Activated naive CD8-positive, alpha-beta T cell treated with anti-CD3 and anti-CD28 coated beads, Interleukin-2, amount 10 ng/mL, durations not matched to agents 7 days and 5 days (primary cell): ENCODE measurements at places on chromosomes 3 and 15. TPM values are rescaled to one million over a fixed set of nuclear protein-coding genes. Genes with fewer than 3 reads are reported as not detected.

GRCh38 chr3:135784557-135784956, 181.0 kb upstream of the PPP2R3A start:
- H3K27me3 ChIP-seq: peaks cover 2% of the 10 kb centered on the region
- DNase-seq: no peak
- H3K36me3 ChIP-seq: no peaks in the 10 kb centered on the region
- no peak overlapping the region for H3K4me3 ChIP-seq
- no peaks in the 10 kb centered on the region for H3K4me1 ChIP-seq
- H3K27ac ChIP-seq: no peak overlapping the region

DNA sequence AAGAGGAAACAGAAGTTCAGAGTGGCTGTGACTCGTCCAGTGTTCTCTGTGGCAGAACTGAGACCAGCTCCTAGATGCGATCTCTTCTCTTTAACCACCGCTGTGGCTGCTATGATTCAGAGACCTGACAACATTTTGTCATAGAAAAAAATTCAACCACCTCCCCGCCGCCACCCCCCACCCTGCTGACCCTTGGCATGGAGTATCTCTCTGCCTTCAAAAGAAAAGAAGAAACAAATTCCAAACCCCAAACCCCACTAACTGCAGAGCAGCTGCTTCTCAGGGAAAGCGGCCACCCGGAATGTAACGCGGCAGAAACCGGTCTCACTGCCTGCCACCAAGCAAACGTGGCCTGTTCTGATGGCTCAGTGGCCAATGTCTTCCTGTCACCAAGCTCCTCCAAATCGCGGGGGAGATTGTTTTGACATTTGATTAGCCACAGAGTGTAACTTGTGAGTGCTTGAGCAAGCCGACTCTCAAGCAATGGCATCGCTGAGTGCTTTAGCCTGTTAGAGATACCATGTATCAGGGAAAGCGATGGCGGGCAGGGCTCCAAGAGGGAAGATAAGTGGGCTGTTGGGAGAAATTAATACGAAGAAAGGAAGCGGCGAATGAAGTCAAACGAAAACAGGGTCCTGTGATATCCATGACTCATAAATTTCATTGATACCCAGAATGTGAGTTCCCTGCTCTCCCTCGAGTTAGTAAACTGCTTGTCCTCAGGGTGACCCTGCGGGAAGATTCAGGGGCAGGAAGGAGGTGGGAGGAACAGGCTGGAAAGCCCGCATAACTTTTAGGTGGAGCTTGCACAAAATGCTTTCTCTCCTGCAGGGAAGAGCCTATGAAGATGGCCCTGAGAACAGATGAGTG, 44.8 kb upstream of the TLE3 start:
- DNase-seq: no peak
- peaks cover 2% of the 10 kb centered on the region for H3K36me3 ChIP-seq
- H3K27me3 ChIP-seq: peaks cover 31% of the 10 kb centered on the region

DNA sequence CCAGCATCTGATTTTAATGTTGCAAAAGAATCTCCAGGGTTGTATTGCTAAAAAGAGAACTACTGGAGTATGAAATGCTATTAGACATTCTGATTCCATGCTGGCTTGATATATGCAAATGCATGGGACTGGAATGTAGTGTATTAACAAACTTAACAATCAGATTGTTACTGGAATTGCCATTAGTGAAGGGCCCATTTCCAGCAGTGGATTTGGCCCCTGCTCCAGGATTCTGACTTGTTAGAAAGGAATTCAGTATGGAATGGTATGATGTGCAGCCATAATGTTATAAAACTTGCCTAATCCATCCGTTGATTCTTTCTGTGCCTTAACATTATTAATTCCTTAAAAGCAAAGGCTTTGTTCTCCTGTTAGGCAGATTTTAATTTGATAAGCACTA, 7.9 kb downstream of the ARRDC4 start:
- H3K4me1 ChIP-seq: peaks cover 1% of the 10 kb centered on the region
- no peak overlapping the region for H3K27ac ChIP-seq
- peaks cover 2% of the 10 kb centered on the region for H3K36me3 ChIP-seq
- H3K4me3 ChIP-seq: no peak overlapping the region

DNA sequence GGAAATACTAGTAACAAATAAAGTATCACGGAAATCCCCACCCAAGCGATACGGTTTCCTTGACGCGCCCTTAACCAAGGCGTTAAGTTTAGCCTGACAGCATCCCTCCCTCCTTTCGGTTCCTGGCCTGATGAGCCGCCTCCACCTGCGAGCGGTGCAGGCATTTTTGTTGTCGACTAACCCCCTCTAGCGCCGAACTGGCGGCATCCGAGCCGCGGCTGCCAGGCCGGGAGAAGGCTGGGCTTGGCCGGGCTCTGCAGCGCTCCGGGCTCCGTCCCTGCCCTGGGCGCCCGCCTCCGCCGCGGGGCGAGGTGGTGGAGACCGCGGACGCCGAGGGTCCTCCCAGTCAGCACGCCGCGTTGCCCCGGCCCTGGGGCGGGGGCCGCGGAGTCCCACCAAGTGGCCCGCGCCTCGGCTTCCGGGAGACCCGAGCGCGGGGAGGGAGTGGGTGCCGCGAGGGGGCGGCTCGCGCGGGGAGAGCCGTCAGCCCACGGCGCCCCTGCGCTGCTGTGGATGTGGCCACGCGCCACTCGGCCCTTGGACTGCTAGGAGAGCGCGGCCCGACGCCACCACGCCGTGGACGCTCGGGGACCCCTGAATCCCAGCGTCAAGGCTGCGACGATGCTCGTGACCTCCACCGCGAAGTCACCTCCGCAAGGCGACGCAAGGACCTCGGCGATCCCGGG, 1.1 kb upstream of the EPHA6 start:
- H3K27ac ChIP-seq: no peak overlapping the region
- DNase-seq: peak; percentile 71
- no peaks in the 10 kb centered on the region for H3K36me3 ChIP-seq
- peaks cover 26% of the 10 kb centered on the region for H3K27me3 ChIP-seq
- H3K4me3 ChIP-seq: peak overlapping the region; percentile 61
- H3K4me1 ChIP-seq: peaks cover 4% of the 10 kb centered on the region

GRCh38 chr3:57673156-57673555, 19.7 kb downstream of the DENND6A start:
- H3K27ac ChIP-seq: no peak overlapping the region
- no peaks in the 10 kb centered on the region for H3K27me3 ChIP-seq
- no peak overlapping the region for H3K4me3 ChIP-seq
- H3K36me3 ChIP-seq: peaks cover 34% of the 10 kb centered on the region

DNA sequence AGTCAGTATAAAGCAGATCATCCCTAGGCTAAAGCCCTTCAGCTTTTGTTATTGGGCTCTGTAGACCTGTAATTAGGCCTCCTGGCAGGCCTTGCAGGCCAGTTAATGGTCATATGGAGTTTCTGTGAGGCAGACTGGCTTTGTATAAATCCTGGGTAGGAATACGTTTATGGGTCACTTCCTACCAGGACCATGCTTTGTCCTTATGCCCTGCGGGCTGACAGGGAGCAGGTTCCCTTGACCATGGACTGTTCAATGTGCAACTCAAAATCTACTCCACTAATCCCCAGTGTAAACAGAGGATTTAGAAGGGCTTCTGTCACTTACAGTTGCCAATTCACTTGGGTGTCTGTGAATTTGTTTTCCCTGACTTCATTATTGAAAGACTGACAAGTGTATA, 202.7 kb upstream of the MLF1 start:
- H3K27ac ChIP-seq: no peak overlapping the region
- DNase-seq: no peak
- no peaks in the 10 kb centered on the region for H3K4me1 ChIP-seq
- H3K36me3 ChIP-seq: peaks cover 9% of the 10 kb centered on the region
- no peaks in the 10 kb centered on the region for H3K27me3 ChIP-seq

DNA sequence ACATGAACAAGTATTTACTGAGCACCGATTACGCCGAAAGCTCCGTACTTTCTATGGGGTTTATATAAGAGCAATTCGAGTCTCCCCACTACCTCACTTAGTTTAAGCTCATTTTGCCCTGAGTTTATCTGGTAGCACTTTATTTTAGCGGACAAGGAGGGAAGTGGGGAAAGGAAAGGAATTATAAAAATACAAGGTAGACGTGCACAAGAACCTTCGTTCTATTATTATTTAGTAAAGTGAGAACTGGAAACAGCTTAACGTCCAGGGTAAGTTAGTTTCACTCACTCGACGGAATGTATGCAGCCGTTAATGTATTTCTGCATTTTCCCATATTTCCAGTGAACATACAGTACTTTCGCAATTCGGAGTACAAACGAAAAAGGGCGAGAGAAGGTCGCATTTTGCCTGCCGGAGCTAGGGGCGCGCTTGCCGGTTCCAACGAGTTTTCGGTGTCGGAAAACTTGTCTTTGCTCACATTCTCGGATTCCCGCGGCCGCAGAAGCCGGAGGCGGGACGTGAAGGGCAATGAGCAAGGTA, 1.2 kb upstream of the STT3B start:
- H3K36me3 ChIP-seq: peaks cover 18% of the 10 kb centered on the region
- H3K4me3 ChIP-seq: no peak overlapping the region
- no peak for DNase-seq
- no peaks in the 10 kb centered on the region for H3K27me3 ChIP-seq

DNA sequence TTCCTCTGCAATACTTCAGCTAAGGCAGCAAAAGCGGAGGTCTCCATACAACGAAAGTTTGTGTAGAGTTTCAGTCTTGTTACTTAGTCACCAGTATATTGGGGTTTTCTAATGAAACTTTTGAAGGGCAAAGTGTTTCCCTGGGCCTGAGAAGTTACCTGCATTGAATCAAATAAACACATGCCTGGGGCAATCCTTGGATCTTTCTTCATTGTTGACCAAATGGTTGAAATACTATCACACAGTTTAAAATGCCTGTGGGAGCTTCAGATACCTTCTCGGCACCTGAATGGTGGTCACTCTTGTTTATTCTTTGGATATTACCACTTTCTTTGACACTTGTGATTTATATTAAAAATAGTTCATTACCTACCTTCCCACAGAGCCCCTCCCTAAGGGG, 988 bp upstream of the CHSY1 start:
- no peak for DNase-seq
- H3K36me3 ChIP-seq: peaks cover 18% of the 10 kb centered on the region
- H3K27me3 ChIP-seq: no peaks in the 10 kb centered on the region
- peak overlapping the region; percentile 96 for H3K27ac ChIP-seq
- H3K4me3 ChIP-seq: peak overlapping the region; percentile 98

- peak within 1 kb of the TSS; percentile 94 for H3K27ac ChIP-seq
- peaks cover 35% of the 10 kb centered on the region for H3K4me1 ChIP-seq
- peak; percentile 78 for DNase-seq
- peak within 1 kb of the TSS; percentile 99 for H3K4me3 ChIP-seq
Observed at GRCh38 chr3:172522871-172523818, at the start of gene TNFSF10. TSS of gene TNFSF10 (minus strand) at chr3:172523430. CDS start at chr3:172523384, 46 bp downstream.

DNA sequence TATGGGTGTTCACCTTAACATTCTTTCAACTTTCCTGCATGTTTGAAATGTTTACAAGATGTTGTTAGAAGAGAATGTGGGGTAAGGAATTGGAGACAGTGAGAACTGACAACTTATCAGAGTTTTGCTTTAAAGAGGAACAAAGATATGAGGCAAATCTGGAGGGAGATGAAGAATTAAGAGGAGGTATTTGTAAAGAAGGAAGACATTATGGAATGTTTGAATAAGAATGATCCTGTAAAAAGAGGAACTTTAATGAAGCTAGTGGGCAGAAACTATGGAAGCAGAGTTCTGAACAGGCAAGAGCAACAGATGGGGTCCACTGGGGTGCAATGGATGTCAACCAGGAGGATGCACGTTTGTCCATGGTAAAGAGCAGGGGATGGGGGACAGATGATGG, 27.7 kb downstream of the PLD1 start:
- no peaks in the 10 kb centered on the region for H3K4me1 ChIP-seq
- H3K4me3 ChIP-seq: no peak overlapping the region
- no peak overlapping the region for H3K27ac ChIP-seq
- no peak for DNase-seq
- no peaks in the 10 kb centered on the region for H3K36me3 ChIP-seq

DNA sequence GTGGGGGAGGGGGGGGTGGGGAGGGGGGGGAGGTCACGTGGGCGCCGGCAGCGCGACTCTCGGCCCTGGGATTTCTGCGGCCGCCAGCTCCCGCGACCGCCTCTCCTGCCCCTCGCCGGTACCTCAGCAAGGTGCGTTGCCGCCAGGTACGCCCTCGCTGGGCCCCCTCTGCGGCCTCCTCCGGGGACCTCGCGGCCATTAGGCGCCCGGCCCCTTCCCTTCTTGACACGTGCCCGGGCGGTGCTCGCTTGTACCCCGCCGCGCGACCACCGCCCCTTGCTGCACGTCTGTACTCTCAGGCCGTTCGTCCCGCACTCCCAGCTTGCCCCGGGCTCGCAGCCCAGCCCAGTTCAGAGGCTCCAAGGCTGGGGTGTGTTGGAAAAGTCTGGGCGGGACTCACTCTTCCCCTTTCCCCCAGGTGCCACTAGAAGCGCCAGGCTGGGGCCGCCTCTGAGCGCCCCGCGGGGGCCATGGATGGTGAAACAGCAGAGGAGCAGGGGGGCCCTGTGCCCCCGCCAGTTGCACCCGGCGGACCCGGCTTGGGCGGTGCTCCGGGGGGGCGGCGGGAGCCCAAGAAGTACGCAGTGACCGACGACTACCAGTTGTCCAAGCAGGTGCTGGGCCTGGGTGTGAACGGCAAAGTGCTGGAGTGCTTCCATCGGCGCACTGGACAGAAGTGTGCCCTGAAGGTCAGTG, at the start of gene MAPKAPK3:
MAPKAPK3 (plus strand) TSS at position 56 of the 696 bp plus-strand sequence; CDS start at position 471, 415 bp downstream.
- H3K27me3 ChIP-seq: no peaks in the 10 kb centered on the region
- H3K27ac ChIP-seq: peak within 1 kb of the TSS; percentile 95
- peaks cover 61% of the 10 kb centered on the region for H3K4me1 ChIP-seq
- no peak for DNase-seq
- peaks cover 46% of the 10 kb centered on the region for H3K36me3 ChIP-seq
- peak within 1 kb of the TSS; percentile 97 for H3K4me3 ChIP-seq

DNA sequence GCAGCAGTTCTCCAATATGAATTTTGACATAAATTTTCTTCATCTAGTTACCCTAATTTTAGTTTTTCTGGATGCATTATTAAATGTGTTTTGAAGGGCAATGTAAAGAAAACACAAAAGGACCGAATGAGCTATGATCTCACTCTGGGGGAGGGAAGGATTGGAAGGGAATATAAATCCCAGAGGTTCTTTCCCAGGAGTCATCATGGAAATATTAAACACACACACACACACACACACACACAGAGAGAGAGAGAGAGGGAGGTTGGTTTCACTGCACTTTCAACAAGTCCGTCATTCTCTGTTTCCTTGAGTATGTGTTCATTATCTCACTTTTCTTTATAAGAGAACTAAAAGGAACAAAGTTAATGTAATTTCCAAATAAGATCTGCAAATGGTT, 70.7 kb upstream of the DCBLD2 start:
- no peaks in the 10 kb centered on the region for H3K27me3 ChIP-seq
- H3K36me3 ChIP-seq: peaks cover 1% of the 10 kb centered on the region
- no peaks in the 10 kb centered on the region for H3K4me1 ChIP-seq
- no peak overlapping the region for H3K27ac ChIP-seq
- no peak for DNase-seq

GRCh38 chr3:52787672-52788625, 6.6 kb upstream of the ITIH3 start:
- H3K27me3 ChIP-seq: peaks cover 2% of the 10 kb centered on the region
- no peak overlapping the region for H3K4me3 ChIP-seq
- no peaks in the 10 kb centered on the region for H3K4me1 ChIP-seq
- peak overlapping the region; percentile 38 for H3K27ac ChIP-seq

- DNase-seq: no peak
- peaks cover 10% of the 10 kb centered on the region for H3K27me3 ChIP-seq
- peaks cover 14% of the 10 kb centered on the region for H3K4me1 ChIP-seq
- no peak overlapping the region for H3K4me3 ChIP-seq
Observed at GRCh38 chr3:72957297-72957696, 39.3 kb upstream of the PPP4R2 start.

GRCh38 chr3:172134352-172134751, 95.0 kb downstream of the FNDC3B start:
- peaks cover 23% of the 10 kb centered on the region for H3K36me3 ChIP-seq
- no peak overlapping the region for H3K27ac ChIP-seq
- H3K27me3 ChIP-seq: no peaks in the 10 kb centered on the region
- H3K4me1 ChIP-seq: peaks cover 58% of the 10 kb centered on the region

The MORC1 gene
- total RNA-seq: not detected

The DYNLT2B gene
- 18.9 TPM for total RNA-seq

The IMPG2 gene
- total RNA-seq: 0.42 TPM

The SLC6A20 gene
- not detected for total RNA-seq

The GXYLT2 gene
- total RNA-seq: not detected

The OR5K2 gene
- not detected for total RNA-seq
